T follicular helper cell (primary cell): ENCODE measurements at places on chromosomes 7 and 10.

- no peak for DNase-seq
These were observed 10.6 kb downstream of the DBF4 start for GRCh38 chr7:87886875-87887274.

GRCh38 chr7:158606129-158606528, 18.5 kb upstream of the PTPRN2 start:
- no peak for DNase-seq

DNA sequence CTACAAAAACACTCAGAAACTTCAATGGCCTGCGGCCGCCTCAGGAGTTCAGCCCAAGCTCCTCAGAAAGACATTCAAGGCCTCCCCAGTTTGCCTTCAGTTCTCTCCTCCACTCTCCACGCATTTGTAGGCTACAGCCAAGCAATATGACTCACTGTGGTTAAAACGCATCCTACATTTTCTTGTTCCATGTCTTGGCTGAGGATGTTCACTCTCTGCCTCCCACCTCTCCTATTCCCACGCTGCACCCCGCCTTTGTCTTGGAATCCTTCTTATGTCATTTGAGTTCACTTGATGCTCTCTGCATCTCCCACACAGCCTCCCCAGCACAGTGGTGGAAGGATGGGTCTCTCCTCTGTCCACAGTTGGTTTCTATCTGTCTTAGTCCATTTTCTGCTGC, 184.8 kb downstream of the NPSR1 start:
- no peak for DNase-seq

GRCh38 chr10:60280475-60280874, 109.2 kb downstream of the ANK3 start:
- DNase-seq, result no peak

DNA sequence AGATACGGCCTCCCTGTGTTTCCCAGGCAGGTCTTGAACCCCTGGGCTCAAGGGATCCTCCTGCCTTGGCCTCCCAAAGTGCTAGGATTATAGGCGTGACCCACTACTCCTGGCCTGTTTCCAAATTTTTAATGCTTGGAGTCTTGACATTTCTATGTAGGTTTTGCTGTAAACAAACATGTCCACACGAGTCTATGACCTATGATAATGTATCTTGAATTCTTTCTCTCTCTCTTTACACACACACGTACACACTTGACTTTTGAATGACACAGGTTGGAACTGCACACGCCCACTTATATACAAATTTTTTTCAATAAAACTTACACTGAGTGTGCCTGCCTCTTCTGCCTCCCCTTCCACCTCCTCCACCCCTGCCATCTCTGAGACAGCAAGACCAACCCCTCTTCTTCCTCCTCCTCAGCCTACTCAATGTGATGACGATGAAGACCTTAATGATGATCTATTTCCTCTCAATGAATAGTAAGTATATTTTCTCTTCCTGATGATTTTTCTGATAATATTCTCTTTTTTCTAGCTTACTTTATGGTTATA, 44.1 kb upstream of the LAMB1 start:
- DNase-seq, result no peak

- no peak for DNase-seq
These were observed 18.4 kb downstream of the TRIM24 start for GRCh38 chr7:138478499-138478908.

DNA sequence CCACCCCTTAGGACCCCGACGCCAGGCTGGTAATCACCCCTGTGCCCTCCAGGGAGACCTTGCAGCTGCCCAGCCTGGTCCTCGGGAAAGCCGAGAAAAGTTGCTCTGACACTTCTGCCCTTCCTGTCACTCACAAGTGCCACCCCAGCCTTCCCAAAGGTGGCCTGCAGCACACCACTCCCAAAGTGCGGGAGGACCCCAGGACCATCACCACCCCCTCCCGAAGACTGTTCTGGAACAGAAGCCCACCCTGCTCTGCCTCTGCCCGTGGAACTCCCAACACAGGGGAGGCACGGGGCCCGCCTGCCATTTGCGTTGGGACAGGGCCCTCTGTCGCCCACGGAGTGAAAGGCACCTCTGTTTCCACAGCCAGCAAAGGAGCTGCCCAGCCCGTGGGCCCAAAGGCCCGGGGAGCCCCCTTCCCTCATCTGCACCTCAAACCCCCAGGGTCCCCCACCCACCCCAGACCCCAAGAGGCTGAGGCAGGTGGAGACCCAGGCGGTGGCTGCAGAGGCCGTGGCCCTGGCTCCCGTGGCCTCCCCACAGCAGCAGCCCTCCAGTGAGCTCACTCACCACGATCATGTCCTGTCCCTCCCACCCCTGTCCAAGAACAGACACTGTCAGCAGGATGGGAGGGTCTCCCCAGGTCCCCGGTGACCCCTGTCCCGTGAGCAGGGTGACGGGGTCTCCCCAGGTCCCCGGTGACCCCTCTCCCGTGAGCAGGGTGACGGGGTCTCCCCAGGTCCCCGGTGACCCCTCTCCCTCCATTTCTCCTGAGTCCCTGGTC, 47.8 kb upstream of the PPP2R2D start:
- no peak for DNase-seq

DNA sequence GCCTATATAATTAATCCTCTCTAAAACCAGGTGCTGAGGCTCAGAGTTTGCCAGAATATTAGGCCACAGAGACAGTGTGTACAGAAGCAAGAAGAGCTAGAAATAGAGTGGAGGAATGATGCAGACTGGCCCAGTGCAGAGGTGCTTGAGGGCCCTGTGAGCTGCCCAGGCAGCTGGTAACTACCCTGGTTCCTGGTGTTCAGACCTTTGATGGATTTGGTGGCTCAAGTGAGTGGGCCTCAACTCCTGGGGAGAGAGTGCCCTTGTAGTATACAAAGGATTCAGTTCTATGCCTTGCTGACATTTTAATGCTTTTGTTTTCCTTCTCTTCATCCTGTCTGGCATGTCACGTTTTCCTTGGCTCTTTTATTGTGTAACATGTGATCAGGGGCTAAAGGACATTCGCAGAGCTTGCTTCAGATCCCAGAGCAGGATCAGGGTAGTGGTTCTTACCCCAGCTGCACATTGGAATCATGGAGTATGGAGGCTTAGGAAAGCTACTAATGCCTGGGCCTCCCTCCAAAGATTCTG, 20.0 kb downstream of the LRRC4 start:
- no peak for DNase-seq

GRCh38 chr10:62738916-62739315, 65.6 kb upstream of the ADO start:
- DNase-seq, result no peak

DNA sequence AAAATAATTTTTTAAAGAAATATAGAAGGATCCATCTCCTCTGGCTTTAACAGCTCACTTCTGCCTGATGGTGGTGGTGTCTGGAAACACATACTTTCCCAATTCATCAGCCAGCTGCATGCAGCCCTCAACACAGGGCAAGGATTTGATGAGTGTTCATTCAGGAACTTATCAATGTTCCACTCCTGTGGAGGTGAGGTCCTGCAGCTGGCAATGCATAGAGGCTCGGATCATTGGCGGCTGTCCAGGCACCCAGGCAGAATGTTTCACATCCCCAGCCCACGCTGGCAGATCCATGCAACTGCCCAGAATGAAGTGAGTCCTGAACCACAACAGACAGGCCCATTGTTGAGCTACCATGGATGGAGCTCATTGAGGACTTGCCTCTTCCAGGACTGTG, 55.2 kb upstream of the KCNMA1 start:
- no peak for DNase-seq

DNA sequence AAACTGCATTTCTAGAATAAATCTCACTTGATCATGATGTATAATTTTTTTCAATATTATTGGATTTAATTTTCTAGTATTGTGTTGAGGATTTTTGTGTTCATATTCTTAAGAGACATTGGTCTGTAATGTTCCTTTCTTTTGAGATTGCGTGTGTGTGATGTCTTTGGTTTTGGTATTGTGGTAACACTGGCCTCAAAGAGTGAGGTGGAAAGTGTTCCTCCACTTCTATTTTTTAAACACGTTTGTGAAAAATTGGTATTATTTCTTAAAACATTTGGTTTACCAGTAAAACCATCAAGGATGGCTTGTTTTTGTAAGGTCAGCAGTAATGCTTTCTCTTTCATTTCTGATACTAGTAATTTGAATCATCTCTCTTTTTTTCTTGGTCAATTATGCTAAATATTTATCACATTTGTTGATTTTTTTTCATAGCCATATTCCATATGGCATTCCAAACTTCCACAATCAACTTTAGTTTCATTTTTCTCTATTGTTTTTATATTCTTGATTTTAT, 290.2 kb upstream of the CDC14C start:
- no peak for DNase-seq

DNA sequence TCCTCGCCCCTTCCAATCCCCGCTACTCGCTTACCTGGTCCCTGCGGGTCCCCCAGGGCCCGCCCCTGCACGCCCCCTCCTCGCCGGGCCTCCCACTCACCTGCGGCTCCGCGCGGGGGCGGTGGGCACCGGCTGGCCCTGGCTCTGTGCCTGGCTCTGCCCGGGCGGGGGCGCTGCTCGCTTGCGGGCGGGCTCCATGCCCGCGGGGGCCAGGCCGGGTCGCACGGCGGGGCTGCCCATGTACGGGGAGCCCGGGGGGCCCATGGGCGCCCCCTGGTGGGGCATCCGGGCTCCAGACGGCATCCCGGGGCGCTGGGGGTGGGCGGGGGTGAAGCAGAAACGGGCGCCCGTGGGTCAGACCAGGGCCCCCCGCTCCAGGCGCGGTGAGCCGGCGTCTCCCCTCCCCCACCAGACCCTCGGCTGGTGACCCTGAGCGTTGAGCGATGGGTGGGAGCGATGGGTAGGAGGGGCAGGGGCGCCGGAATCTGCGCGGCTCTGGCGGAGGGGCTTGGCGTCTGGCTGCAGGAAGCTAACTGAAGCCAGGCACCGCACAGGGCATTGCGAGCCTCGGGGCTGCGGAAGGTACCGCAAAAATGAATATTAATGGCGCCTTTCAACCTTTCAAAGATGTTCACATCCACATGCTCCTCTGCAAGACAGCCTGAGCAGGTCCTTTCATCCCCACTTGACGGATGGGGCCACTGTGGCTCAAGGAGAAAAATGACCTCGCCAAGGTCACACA, 3.0 kb downstream of the SMARCD3 start:
- peak; percentile 53 for DNase-seq

DNA sequence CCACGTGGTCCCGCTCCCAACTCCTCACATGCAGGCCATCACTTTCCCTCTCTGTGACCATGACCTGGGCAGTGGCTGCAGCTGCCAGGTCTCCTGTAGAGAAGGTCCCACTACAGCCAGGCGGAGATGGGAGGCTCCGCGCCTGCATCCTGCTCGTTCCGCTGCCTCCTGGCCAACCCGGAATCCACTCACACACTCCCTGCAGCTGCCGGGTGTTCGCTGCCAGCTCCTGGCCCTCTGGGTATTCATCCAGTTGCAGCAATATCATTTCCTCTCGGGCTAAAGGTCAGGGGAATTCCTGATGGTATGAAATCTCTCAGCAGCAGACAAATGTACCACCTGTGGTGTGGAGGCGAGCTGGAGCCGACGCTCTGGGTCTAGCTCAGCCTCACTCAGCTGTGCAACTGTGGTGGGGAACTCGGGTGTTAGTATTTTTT, 65.7 kb downstream of the TLL2 start:
- no peak for DNase-seq

DNA sequence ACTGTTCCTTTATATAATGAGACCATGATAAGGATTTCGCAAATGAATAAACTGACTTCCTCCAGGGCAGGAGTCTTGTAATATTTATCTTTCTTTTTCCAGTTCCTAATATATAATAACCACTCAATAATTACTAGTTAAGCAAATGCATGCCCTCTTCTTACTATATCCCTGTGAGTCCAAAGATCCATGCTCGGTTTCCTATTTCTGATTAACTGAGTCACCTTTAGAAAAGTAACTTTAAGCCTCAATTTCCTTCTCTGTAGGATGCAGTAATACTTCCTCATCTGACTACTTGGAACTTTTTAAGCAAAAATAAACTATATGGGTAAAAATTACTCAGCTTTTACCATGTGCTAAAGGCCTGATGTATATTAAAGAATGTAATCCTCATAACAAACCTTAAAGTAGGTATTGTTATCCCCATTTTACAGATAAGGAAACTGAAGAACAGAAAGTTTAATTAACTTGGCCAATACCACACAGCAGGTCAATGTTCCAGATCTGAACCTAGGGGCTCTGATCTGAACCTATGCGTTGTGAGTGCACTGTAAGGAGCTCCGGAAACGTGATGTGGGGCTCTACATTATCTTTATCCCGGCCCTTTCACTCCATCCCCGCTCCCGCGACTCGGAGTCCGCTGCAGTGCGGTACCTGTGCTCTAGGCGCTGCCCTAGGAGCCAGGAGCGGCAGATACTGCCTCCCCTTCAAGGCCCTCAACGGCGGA, 458 bp downstream of the COX15 start:
- DNase-seq, result no peak

DNA sequence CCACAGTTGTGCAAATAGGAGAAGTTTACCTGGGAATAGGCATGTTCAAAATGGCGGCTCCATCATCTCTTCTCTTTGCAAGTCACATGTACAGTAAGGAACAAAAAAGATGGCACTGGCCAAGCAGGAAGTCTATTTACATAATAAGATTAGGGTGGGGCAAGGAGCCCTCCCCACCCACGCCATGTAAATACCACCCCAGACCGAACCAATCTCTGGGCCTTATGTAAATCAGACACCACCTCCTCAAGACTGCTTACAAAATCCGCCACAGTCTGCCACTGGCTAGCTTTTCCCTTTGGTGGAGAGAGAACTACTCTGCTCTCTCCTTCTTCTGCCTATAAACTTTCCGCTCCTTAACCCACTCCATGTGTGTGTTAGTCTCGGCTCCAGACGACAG, 1496.3 kb downstream of the REEP3 start:
- no peak for DNase-seq

GRCh38 chr10:101778781-101779543, 3.0 kb upstream of the FGF8 start:
- no peak for DNase-seq

DNA sequence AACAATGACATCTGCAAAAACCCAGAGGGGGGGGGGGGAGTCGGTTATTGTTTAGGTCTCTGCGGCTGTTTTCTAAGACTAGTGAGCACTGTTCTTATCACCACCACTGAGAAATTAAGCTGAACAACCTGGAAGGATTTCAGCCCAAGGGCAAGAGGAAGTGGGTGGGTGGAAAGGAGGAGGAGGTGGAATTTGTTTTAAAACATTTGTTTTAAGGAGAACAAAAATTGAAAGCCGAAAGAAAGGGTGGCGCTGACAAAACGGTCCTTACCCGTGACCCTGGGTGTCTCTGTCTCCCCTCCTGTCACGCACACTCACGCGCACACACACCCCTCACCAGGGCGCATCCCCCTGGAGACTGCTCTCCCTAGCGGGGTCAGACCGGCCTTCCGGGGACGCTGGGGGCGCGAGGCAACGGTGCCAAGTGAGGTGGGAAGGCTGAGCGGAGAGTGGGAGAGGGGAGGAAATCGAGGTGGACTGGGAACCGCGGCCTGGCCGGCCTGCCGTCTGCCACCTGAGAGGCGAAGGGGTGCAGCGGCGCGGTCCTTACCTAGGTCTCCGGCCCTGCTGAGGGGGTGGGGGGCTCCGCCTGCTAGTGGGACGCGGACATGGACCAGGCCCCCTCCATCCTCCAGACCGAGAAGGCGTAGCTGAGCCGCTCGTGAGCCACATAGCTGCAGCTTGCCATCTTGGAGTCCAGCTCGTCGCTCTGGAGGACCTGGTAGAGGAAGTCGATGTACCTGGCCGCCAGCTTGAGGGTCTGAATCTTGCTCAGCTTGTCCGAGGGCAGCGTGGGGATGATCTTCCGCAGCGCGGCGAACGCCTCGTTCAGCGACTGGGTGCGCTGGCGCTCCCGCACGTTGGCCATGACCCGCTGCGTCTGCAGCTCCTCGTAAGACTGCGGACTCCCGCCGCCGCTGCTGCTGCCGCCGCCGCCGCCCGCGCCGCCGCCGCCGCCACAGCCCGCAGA, 1.0 kb downstream of the TWIST1 start:
- no peak for DNase-seq

- no peak for DNase-seq
These were observed 211.6 kb downstream of the SFMBT2 start for GRCh38 chr10:7199152-7199760.
